ENCODE measurements at places on chromosomes 13 and 19.

DNA sequence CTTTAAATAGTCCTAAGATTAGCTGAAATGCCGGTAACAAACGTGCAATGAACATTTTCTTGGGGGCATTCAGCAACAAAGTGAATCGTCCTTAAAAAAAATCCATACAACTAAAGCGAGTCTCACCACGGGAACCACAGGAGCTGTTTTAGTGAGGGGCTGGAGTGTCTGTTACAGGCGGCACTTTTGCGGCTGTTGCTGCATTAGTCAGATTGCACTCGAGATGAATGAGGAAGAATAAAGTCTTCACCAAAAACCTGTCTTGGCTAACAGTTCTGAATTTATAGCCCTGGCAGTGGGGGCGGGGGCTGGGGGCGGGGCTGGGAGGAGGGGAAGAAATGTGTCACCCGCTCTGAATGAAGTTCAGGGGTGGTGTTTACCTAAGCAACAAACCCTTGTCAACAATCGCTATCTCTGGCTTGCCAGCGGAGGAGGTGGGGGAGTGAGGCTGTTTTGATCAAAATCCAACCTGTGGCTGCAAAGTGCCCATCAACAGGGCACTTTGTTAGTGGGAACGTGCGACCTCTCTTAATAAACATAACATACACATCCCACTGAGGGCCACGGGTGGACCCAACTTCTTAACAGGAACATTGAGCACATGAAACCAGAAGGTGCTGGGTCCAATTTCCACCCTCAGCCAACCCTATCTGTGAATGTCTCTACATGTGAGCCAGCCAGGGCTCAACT is 44.5 kb downstream of the RFX2 start:
- DNase-seq, result no peak

DNA sequence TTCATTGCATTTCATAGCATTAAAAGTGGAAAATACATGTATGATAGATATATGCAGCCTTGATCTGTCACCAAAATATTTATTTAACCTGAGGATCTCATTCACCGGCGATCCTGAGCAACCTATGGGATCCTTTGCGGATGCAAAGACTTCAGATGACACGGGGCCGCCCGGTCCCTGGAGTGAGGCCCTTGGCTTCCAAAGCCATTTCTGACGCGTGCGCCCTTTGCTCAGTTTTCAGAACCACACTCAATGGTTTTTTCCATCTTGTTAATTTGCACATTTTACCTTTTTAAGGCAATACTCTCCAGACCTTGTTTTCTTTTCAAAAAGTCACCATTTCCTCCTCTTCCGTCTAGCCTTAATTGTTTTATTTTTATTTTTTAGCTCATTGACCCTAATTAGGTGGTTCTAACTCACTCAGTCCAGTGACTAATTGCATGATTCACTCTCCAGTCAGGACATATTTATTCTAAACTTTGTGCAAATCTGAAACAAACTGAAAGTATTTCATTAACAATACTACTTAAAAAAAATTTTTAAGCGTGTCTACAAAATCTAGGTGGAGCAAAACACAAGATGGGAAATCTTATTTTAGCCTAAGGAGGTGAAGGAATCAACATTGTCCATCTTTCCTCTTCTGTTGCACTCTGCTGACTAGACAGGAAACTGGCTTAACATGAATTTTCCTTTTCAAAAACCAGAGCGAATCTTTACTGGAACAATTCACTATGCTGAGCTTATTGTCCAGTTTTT is 47.9 kb downstream of the COL4A1 start:
- no peak for DNase-seq

- DNase-seq, result no peak
These were observed 283.0 kb downstream of the DNAJC15 start for GRCh38 chr13:43306372-43306771.

DNA sequence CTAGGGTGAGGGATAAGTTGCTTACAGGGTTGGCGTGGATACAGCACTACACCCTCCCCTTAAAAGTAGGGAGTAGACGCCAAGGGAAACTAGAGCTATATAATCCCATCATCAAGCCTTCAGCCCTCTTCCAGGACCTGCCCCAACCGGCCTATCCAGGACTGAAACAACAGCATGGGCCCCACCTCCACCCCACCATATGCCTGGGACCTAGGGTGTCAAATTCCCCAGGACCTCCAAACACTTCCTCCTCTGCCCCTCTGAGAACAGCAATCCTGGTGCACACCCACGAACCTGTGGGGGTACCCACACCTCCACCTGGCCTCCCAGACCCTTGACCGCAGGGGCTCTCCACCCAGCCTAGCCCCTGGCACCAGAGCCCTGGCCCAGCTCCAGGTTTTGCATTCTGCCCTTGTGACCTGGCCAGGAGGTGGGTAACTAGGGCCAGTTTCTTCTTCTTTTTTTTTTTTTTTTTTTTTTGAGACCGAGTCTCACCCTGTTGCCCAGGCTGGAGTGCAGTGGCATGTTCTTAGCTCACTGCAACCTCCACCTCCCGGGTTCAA is 1.4 kb upstream of the CYP2F1 start:
- DNase-seq, result no peak

DNA sequence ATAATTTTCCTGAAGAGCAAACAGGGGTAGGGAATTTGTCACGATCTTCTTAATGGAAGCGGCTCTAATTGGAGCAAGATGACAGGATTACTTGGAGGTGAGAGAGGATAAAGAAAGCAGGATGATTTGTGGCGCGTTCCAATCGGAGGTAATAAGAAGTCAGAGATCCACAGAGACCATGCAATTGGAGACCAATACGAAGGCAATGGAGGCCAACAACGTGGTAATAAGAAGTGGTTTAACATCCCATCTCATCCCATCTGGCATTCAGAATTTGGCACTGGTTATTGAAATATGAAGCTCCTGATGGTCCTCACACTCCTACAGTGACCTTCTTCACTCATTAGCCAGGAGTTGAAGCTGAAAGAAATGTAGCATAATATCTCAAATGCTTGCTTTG is 130.6 kb downstream of the DLEU7 start:
- no peak for DNase-seq

DNA sequence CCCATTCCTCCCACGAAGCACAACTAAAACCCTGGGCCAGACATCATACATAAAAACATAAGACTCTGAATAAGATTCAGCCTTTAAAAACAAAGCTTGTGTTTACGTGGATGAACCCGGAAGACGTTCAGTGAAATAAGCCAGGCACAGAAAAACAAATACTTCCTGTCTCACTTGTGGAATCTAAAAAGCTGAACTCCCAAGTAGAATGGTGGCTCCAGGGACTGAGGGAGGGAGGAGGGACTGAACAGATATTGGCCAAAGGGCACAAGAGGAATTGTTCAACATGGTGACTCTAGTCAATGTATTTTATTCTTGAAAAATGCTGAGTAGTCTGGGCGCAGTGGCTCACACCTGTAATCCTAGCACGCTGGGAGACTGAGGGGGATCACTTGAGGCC is 35.7 kb upstream of the TPM4 start:
- DNase-seq, result no peak

- DNase-seq, result no peak
These were observed 11.9 kb upstream of the AXL start for GRCh38 chr19:41206926-41207750.

- no peak for DNase-seq
These were observed 7.9 kb downstream of the UPF1 start for GRCh38 chr19:18839465-18840287.

DNA sequence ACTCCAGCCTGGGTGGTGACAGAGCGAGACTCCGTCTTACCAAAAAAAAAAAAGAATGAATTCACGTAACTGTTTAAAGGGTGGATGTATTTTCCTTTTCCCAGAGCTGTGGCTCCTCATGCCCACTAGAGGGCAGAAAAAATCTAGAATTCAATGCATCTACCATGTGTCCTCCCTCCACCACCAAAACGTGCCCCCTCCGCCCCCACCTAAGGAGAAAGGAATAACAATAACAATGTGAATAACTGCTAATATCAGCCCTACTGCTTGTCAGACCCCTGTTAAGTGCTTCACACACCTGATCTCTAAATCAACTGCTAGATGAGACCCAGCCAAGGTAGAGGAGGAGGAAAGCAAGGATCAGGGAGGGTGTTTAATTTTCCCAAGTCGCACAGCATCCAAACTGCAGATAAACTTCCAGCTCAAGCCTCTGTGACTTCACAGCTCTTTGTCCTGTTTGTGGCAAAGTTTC is 20.2 kb upstream of the PNMA8B start:
- peak; percentile 66 for DNase-seq

DNA sequence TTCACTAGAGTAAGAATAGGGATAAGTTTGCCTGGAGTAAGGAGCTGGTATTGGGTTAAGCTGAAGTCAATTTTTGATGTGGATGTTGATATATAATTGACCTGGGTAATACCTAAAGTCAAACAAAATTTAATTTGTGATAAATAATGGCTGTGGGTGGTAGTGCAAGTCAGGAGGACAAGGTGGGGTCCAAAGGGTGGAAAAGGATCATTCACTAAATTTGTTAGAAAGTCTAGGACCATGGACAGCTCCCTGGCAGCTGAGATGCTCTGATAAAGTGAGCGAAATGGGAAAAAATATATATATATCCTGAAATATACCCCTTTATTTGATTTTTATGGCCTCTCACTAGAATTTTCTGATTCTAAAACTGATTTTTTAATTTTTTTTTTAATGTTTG is 463.5 kb downstream of the GPC6 start:
- DNase-seq, result no peak

GRCh38 chr13:108176685-108177274 is 38.6 kb downstream of the LIG4 start:
- no peak for DNase-seq

GRCh38 chr19:6233827-6234511 is 45.8 kb downstream of the MLLT1 start:
- no peak for DNase-seq

GRCh38 chr13:52878831-52879230 is 30.4 kb upstream of the PCDH8 start:
- DNase-seq, result no peak

DNA sequence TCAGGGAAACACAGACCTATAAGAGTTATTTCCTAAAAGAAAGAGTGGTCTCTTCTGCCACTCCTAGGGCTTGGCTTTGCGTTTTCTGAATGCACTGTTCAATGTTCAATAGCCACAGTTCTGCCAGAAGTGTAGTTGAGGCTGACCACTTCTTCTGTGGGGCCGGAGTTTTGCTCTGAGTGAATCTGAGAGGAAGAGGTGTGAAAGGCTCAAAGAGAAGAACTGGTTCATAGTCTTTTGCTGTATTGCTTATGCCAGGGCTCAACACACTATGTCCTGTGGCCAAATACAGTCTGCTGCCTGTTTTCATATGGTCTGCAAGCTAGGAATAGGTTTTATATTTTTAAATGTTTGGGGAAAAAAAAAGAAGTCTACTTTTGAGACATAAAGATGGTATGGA is 128.2 kb downstream of the STOML3 start:
- no peak for DNase-seq

DNA sequence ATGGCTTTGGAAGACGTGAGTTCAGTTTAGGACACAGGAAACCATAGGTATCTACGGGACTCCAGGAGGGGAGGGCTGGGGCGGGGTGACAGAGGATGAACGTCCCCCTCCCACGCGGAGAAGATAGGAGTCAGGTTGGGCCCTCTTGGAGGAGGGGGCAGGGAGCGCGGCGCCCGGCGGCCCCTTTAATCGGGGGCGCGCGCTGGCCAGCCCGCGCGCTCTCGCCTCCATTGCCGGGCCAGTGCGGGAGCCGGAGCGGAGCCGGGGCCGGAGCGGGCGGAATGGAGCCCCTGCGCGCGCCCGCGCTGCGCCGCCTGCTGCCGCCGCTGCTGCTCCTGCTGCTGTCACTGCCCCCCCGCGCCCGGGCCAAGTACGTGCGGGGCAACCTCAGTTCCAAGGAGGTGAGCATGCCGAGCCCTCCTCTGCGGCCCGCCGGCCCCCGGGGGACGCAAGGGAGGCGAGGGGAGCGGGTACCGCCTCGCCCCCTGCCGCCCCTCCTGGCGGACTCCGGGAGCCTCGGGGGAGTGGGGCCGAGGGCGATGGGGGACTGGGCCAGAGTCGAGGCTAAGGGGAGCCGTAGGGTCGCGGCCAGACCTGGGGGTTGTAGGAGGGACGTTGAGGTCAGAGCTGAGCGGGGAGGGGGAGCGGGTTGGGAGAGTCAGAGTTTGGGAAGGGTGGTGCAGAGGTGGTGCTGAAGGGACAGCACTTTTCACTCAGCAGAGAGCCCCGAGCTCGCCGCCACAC is at the start of gene TMEM145:
TSS of gene TMEM145 (plus strand) at position 214 of the 744 bp plus-strand sequence. CDS start at position 282, 68 bp downstream.
- DNase-seq, result peak; percentile 71

DNA sequence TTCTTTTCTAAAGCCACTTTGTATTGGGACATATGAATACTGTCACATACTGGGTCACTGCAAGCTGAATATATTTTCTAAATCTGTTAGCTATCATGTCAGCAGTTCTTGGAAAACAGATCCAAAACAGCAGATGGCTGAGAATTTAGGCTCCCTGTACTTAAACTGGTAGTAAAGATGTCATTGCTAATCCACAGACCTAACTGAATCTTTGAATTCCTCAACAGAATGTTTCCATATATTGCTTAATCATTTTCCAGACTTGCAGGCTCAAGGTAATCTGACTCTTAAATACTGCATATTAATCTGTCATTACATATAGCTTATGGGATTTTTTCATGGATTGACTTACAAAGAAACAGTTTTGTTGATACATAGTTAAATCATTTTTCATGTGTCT is 639.0 kb upstream of the KLHL1 start:
- no peak for DNase-seq

GRCh38 chr13:71018995-71019394 is 848.0 kb downstream of the DACH1 start:
- DNase-seq, result no peak

- peak; percentile 91 for DNase-seq
These were observed 15.3 kb downstream of the RAB3D start for GRCh38 chr19:11324079-11324661.

DNA sequence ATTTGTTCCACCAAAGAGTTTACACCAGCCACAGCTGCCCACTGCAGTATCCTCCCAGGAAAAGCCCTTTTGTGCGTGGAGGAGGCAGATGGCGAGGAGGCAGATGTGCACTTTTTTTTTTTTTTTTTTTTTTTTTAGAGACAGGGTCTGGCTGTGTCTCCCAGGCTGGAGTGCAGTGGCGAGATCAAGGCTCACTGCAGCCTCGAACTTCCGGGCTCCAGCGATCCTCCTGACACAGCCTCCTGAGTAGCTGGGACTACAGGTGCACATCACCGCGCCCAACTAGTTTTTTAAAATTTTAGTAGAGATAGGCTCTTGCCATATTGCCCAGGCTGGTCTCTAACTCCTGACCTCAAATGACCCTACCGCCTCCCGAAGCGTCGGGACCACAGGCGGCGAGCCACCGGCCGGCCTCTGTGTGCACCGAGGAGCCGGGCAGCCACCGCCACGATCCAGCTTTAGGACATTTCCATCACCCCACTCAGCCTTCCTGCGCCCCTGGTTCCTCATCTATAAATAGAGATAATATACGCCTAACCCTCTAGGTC is 563 bp upstream of the PDCD5 start:
- DNase-seq, result no peak

- DNase-seq, result no peak
These were observed 64.6 kb downstream of the GGACT start for GRCh38 chr13:100523981-100524386.

Measured in HTR-8/SVneo (cell line).